A549 treated with Mapracorat at 1 μM for 4 hours (cell line): ENCODE measurements at places on chromosomes 1 and 21. TPM values are rescaled to one million over a fixed set of nuclear protein-coding genes. Genes with fewer than 3 reads are reported as not detected.

ZYG11A gene
- total RNA-seq = 2.4 to 2.9 TPM (median 2.7 TPM) in 5 replicates

CCDC181 gene
- 0.08 to 0.25 TPM (median 0.14 TPM) in 3 of 5 replicates, not detected in the others for total RNA-seq

ABCG1 gene
- 2.1 to 2.7 TPM (median 2.5 TPM) in 5 replicates for total RNA-seq

TRPM2 gene
- total RNA-seq = 5.5 to 10.6 TPM (median 8.1 TPM) in 5 replicates

MMP23B gene
- 0.18 to 1.2 TPM (median 0.64 TPM) in 5 replicates for total RNA-seq

ANKRD34A gene
- 0.21 to 0.42 TPM (median 0.27 TPM) in 5 replicates for total RNA-seq

BRDT gene
- not detected in 5 replicates for total RNA-seq

RPTN gene
- not detected in 5 replicates for total RNA-seq

ACTL8 gene
- total RNA-seq = 1.0 to 2.2 TPM (median 1.9 TPM) in 5 replicates

OR2L8 gene
- total RNA-seq = not detected in 5 replicates

XPR1 gene
- total RNA-seq = 16.7 to 29.8 TPM (median 27.0 TPM) in 5 replicates

VAV3 gene
- 0.29 to 1.1 TPM (median 0.67 TPM) in 5 replicates for total RNA-seq

CAPN8 gene
- 0.64 to 1.6 TPM (median 1.2 TPM) in 5 replicates for total RNA-seq

FAM43B gene
- total RNA-seq = 2.9 to 5.2 TPM (median 4.3 TPM) in 5 replicates

KRTAP15-1 gene
- total RNA-seq = not detected in 5 replicates

SYT6 gene
- total RNA-seq = 0.34 to 0.57 TPM (median 0.38 TPM) in 5 replicates

MAB21L3 gene
- total RNA-seq = 0.04 TPM in 1 of 5 replicates, not detected in the others

PLA2G2F gene
- not detected in 5 replicates for total RNA-seq

HSD3B2 gene
- not detected in 5 replicates for total RNA-seq

VHLL gene
- not detected in 5 replicates for total RNA-seq

CAMSAP2 gene
- 15.6 to 22.5 TPM (median 19.4 TPM) in 5 replicates for total RNA-seq

TNFSF4 gene
- total RNA-seq = 0.04 to 0.06 TPM in 2 of 5 replicates, not detected in the others

SLC16A1 gene
- 42.5 to 47.3 TPM (median 45.8 TPM) in 5 replicates for total RNA-seq

CELA2B gene
- total RNA-seq = not detected in 5 replicates

C1orf146 gene
- not detected in 5 replicates for total RNA-seq
